ENCODE measurements at places on chromosomes 2 and 18.

DNA sequence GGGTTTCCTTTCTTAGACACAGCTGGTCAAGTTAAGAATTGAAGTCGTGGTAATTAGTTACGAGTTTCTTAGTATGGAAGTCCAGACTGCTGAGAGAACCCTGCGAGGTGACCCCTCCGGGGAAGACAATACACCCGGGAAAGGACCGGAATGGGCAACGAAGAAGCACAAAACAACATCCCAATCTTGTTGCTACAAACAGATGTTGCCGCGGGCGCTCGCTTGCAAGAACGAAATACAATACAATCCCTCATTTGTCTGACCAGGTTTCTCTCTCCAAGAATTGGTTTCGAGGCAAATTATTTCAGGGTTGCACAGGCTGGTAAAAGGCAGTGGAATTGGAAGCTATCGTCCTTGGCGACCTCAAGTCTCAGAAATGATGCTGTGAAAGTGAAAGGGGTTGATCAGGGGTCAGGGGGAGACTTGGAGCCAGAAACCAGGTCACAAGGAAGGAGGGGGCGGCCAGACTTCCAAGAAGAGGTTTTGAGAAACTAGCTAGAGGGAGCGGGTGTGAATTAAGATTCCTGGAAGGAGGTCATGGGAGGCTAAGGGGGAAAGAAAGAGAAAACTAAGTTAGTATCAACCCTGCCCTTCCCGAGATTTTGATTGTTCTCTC lies 401.9 kb downstream of the HRH4 start:
- no peak for DNase-seq

DNA sequence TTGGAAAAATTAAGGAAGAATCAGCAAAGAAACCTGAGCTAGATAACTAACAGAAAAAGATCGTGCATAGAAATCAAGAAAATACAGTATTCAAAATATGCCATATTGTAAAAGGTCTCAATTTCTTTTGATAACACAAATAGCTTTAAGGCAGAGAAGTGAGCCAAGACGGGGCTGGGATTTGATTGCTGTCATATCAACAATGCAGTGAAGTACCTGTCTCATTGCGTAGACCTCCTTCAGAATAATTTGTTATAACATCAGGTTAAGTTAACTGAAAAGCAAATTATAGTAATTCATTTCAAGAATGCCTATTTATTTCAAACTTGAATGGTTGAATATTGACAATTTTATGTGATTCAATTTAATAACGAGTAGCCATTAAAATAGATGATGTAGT lies 453.8 kb upstream of the MAP2 start:
- DNase-seq = no peak

DNA sequence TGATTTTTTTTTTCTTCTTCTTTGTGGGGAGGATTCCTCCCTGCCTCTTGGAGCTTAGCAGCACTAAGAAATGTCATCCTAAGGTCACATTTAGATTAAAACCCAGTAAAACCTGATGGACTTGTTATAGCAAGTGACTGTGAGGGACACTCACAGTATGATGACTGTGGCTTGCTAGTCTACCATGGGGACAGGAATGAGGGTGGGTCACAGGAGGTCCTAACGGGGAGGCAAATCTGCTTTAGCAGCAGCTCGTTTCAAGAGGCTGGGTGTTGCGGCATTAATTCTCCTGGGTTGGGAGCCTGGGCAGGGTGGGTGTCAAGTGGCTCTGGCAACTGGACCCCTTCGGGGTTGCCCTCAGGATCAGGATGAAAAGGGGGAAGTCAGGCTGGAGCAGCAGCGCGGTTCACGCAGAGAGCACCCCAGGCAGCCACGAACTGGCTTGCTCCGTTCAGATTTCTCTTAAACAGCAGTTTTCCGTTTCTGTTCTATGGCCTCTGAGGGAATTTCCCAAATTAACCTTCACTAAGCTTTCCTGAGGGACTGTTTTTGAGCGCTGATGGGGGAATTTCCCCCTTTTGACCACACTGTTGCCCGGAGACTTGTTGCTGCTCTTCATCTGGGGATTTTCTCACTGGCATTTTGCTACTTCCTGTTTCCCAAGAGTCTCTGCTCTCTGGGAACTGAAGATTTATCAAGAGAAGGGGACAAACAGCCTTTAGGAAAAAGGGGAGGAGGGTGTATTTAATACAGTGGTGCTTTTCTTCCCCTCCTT lies 59.8 kb upstream of the PELI1 start:
- no peak for DNase-seq

GRCh38 chr18:3214855-3215637 lies 4.7 kb downstream of the MYOM1 start:
- DNase-seq = no peak

DNA sequence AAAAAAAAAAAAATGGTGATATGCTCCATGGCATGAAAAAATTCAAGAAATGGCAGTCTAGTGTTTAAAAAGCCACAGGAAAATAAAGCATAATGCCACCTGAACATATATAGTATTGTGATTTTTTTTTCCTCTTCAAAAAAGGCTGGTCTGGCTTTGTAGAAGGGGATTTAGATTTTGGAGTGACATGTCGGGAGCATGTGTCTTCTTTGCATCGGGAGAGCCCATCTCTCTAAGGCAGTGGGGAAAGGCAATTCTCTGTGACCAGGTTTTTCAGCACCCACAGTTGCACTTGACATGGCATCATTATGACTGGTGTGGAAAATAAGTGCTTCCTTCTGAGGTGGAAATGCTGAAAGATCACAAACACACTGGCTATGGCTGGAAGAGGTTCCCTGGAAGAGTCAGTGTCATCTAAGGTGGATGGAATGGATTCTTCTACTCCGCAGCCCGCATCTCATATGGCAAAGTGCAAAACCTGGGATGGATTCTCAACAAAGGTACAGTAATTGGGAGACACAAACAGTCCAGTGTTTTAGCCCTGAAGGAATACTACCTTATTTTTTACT lies 172.5 kb downstream of the AGAP1 start:
- no peak for DNase-seq

DNA sequence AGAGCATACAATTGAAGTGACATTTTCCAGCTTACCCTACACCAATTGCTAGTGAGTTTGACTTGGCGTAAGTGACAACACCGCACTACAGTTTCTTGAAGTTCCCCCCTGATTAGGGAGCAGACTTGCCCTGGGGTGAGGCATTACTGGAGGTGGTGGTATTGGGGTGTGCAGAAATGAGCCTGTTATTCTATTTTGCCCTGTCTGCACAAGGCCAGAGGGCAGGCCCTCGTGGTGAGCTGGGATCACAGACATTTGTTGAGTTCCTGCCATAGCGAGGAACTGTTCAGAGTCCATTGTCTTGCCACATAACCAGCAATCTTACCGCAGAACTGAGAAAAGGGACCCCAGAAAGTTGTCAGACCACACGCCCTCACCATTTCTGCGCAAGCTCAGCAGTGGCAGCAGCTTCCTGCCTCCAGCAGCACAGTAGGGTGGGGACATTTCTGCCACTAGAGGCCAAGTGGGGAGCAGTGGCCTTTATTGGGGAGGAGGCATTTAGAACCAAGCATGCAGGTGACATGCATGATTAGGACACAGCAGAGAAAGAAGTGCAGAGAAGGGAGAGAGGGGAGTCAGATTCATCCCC lies 103.6 kb upstream of the BCL2L11 start:
- no peak for DNase-seq

- no peak for DNase-seq
These were observed 20.0 kb downstream of the MAIP1 start for GRCh38 chr2:199975273-199975895.

- no peak for DNase-seq
These were observed 245.7 kb downstream of the MTX2 start for GRCh38 chr2:176514805-176515500.

DNA sequence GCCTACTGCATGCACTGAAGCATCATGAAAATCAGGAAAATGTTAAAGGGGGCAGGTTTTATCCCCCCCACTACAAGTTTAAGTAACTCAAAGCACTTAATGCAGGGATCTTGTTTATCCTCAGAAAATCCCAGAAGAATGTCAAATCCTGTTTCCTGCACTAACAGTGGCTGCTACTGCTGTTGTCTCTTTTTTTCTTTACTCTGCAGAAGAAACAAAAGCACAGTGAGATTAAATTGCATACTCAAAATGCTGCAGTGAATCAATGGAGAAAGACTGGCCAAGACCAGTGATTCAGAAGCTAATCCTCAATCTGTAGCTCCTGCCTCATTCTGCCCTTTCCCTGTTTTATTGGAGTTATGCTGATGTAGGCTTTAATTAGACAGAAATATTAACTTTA lies 332.3 kb upstream of the FIGN start:
- DNase-seq = no peak

GRCh38 chr2:68726608-68727367 lies 7.8 kb upstream of the ARHGAP25 start:
- DNase-seq = no peak

DNA sequence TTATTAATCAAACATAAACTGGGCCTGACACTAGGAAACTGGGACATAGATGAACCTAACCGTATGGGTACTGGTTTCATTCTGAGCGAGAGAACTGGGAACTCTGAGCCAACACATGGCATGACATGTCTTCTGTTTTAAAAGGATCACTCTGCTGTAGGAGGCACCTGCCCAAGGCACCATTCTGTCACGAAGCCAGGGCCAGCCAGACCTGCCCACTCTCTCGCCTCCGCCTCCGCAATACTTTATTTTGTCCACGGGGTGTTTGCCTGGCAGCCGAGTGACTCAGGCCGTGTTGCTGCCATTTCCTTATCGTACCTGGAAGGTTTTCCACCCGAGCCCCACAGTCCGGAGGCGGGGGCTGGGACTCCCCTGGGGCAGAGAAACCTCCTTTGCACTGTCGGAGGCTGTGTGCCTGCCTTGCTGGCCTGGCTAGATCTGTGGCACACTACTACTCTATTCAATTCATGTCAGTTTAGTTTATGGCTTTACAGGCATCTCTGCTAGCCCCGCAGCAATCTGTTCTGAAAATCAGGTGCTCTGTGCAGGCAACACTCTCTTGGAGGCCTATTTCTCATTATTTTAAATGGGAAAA lies 120.4 kb upstream of the ACKR3 start:
- DNase-seq = no peak

DNA sequence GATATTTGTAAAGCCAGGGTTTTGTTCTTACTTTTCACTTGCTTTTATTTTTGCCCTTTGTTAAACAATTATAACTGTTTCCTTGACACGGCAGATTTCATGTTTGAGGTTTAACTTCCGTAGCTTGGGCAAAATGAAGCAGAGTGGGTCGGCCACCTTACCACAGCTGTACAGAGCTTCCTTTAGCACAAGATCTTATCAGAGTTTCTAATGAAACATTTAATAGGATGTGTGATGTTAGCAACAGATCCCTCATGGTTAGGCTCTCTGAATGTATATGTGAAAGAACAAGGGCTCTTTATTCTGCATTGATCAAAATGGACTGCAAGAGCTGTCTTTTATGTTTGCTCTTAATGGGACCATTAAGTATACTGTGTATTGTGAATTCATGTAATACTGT lies 22.3 kb downstream of the RNF125 start:
- no peak for DNase-seq

GRCh38 chr18:35097195-35097594 lies 56.0 kb downstream of the MAPRE2 start:
- no peak for DNase-seq

DNA sequence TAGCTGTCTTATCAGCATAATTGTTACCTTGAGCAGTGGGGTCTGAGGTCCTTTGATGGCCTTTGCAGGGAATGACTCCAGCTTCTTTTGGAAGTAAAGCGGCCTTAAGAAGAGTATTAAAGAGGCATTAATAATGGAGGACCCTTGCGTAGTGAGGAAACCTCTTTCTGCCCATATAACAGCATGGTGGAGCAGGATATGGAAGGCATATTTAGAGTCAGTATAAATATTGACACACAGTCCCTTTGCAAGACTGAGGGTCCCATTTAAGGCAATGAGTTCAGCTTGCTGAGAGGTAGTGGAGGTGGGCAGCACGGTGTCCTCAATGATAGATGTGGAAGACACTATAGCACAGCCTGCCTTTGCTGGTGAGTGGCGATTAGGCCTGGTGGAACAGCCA lies 32.7 kb downstream of the NCL start:
- no peak for DNase-seq

DNA sequence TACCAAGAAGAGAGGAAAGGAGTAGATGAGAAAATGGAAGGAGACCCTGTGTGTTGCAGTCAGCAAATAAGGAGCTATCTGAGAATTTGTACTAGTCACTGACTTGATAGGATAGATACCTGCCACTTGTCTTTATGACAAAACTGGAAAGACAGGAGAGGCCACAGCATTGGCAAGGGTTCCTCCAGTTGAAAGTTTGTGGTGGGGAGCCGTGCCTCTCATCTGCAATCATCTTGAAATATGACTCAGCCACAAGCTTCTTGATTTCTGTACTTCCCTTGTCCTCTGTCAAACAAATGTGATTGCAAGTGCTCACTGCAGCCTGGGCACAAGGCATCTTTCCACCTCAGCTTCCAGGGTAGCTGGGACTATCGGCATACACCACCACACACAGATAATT lies 99.1 kb downstream of the GREB1L start:
- no peak for DNase-seq

DNA sequence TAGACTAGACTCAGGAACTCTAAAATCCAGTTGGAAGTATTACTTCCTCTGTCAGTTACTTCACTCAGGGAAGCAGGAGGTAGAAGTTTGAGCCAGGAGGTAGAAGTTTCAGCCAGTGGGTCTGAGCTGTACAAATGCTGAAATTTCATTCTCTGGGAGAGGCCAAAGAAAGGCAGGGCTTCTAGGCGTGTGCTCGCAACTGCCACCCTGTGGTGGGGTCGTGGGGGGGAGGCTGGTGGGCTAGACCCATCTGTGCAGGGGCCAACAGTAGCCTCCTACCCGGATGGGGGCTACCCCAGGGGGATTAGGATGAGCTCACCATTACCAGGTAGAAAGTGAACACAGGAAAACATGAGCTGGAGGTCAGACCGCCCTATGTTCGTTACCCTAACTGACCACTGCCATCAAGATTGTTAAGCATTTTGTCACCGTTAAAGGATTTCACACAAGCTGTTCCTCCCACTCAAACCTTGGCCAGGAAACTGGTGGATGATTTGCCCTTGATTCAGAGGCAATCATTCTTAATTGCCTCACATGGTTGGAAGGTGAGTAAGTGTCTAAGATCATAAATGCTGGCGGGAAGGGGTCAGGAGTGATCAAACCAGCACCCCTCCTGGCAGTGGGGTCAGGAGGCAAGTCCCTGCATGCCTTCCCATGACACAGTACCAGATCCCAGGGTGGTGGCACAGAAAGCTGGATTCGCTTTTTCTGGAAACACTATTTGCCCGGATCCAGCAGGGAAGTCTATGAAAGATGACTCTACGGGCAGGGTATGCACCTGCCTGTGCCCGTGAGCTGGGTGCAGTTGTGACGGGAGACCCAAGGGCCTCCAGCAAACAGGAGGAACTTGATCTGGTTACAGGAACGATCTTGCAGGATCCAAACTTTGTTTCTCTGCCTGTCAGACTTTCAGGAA lies 5.2 kb upstream of the FHL2 start:
- DNase-seq = no peak

GRCh38 chr2:21939967-21940366 lies 816.2 kb downstream of the TDRD15 start:
- no peak for DNase-seq
